ENCODE measurements at places on chromosomes 12 and 14. TPM values are rescaled to one million over a fixed set of nuclear protein-coding genes. Genes with fewer than 3 reads are reported as not detected.
A peak's percentile ranks its signal among the peaks of the same experiment; 100 is the strongest.

DNA sequence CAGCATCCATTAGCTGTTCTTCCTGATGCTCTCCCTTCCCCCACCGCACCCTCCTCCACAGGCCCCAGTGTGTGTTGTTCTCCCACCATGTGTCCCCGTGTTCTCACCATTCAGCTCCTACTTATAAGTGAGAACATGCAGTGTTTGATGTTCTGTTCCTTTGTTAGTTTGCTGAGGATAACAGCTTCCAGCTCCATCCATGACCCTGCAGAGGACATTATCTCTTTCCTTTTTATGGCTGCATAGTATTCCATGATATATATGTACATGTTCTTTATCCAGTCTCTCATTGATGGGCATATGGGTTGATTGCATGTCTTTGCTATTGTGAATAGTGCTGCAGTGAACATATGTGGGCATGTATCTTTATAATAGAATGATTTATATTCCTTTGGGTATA is 9.0 kb downstream of the ATF1 start:
- DNase-seq = no peak

DNA sequence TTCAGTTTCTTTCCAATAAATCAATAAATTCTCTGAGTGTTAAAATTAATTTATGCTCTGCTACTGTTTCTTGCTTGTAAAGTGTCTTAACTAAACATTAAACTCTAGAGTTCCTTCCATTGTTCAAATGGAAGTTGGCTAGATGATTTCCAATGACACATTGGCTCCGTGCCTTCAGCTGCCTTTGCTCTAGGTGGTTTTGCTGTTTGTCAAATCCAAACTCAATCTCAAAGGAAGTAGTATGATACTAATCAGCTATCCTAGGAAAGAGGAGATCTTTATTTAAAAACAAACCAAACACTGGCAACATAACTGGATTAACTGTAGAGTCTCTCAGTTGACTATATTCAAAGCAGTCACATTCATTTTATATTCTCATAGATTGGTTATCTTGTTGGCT is 356.4 kb downstream of the FOXG1 start:
- no peak for DNase-seq

- no peak for DNase-seq
These were observed 148.1 kb upstream of the CRY1 start for GRCh38 chr12:107241411-107241810.

- DNase-seq = peak; percentile 63
These were observed 12.3 kb upstream of the GNG2 start for GRCh38 chr14:51848120-51848519.

DNA sequence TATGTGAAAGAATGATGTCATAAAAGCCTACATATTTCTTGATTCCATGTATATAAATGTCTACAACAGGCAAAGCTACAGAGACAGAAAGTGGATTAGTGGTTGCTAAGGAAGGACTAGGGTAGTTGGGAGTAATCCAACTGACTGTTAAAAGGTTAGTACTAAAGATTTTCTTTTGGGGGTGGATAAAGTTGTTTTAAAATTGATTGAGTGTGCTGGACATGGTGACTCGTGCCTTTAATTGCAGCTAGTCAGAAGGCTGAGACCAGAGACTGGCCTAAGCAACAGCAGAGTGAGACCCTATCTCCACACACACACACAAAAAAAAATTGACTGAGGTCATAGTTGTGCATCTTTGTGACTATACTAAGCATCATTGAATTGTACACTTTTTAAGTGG is 234.3 kb downstream of the C12orf50 start:
- no peak for DNase-seq

DNA sequence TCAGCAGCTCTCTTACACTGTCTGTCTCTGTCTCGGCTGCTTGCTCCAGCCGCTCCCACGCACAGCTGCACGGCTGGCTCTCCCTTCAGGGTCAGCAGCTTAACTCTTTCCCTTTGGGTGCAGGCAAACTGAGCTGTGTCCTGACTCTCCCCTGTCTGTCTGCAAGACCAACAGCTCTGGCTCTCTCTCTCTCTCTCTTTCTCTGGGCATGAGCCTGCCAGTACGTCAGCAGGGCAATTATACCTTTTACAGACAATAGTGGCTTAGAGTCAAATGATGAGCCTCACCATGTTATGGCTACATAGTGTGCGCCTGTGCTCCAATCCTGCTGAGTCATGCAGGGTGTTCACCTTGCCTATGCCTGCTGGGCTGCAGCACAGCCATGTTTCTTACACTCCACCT is 120.5 kb upstream of the DDHD1 start:
- no peak for DNase-seq

- no peak for DNase-seq
These were observed 115.5 kb downstream of the DHRS2 start for GRCh38 chr14:23751616-23752015.

GRCh38 chr12:132398386-132398991 is 69.1 kb upstream of the GALNT9 start:
- DNase-seq = no peak

The CPM gene
- polyA plus RNA-seq = 0.06 TPM

GRCh38 chr14:50943261-50943942 is 881 bp downstream of the PYGL start:
- no peak for DNase-seq

GRCh38 chr12:89552376-89552775 is 26.5 kb upstream of the POC1B start:
- no peak for DNase-seq

All from immature natural killer cell (primary cell).